ENCODE measurements at places on chromosomes 4 and X. TPM values are rescaled to one million over a fixed set of nuclear protein-coding genes. Genes with fewer than 3 reads are reported as not detected.

The HOPX gene
- 46.2 TPM for polyA plus RNA-seq

- peak; percentile 37 for DNase-seq
Measured at GRCh38 chr4:2135083-2135482, 76.0 kb downstream of the NAT8L start.

- no peak for DNase-seq
Measured at GRCh38 chr4:30840571-30840970, 120.4 kb downstream of the PCDH7 start.

The DOCK11 gene
- 20.3 TPM for polyA plus RNA-seq

GRCh38 chr4:1249731-1250526, 999 bp upstream of the CTBP1 start:
- no peak for DNase-seq

DNA sequence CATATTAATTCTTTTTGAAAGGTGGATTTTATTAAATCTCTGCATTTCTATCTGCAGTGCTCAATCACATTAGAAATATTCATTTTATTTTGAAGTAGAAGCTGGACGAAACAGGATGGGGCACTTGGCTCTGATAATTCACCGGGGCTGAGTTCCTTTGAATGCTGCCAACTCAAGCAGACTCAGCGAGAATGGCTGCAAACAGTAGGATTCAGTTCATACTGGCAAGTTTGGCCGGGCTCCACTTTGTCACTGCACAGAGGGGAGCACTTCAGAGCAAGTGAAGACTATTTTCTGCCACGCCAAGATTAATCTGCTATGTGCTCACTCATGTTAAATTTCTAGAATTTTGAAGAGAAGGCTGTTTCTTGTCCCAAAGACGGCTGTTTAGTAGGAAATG, 30.7 kb upstream of the KLHL8 start:
- DNase-seq, result peak; percentile 21

GRCh38 chr4:23934915-23935314, 45.1 kb upstream of the PPARGC1A start:
- DNase-seq, result no peak

DNA sequence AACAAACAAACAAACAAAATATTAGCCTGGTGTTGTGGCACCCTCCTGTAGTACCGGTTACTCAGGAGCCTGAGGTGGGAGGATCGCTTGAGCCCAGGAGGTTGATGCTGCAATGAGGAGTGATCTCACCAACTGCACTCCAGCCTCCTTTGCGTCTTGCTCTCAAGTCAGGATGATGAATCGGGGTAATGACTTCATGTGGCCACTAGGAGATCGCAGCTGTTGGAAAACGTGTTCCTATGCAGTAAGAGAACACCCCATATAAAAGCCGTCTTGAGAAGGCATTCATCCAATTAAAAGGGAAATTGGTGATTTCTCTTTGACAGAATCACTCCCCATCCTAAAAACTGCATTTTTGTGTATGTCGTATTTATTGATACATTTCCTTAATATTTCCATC, 6.9 kb downstream of the CCNB3 start:
- no peak for DNase-seq

The FAT4 gene
- polyA plus RNA-seq, result 64.4 TPM

The PRR32 gene
- 0.35 TPM for polyA plus RNA-seq

DNA sequence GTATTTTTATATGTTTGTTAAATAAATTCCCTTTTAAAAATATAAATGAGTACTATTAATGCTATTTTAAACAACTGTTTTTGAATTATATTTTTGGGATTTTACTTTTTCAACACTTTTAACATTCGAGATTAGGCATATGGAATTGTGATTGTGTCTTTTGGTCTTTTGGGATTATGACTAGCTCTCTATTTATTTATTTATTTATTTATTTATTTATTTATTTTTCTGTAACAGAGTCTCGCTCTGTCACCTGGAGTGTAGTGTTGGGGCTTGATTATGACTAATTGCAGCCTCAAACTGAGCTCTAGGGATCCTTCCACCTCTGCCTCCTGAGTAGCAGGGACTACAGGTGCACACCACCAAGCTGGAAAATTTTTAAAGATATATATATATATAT, 1101.6 kb downstream of the FAM133A start:
- DNase-seq, result no peak

- no peak for DNase-seq
Measured at GRCh38 chr4:8117278-8117682, 41.3 kb downstream of the ABLIM2 start.

- DNase-seq, result no peak
Measured at GRCh38 chr4:102772738-102773340, 12.1 kb upstream of the MANBA start.

The KCNIP4 gene
- 2.2 TPM for polyA plus RNA-seq

GRCh38 chr4:145881989-145882388, 56.6 kb downstream of the ZNF827 start:
- DNase-seq, result no peak

The DGKK gene
- 0.03 TPM for polyA plus RNA-seq

DNA sequence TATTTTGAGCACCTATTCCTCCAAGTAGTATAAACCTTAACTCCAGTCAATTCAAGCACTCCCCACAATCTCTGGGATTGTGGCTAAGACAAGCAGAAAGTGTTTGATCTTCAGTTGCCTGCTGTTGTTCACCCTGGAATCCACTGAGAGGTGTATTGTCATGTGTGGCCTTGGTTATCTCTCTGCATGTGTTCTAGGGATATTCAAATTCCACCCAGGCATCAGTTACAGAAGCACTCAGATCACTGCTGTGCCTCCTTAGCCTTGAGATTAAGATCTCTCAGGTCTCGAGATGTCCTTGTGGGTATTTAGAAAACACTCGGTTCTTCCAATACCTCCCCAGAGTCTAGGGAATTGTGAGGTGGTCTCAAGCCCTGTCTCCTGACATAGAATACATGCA, 213.3 kb downstream of the SMARCA1 start:
- no peak for DNase-seq

The C4orf33 gene
- 19.6 TPM for polyA plus RNA-seq

- no peak for DNase-seq
Measured at GRCh38 chr4:132737344-132737743, 411.8 kb upstream of the PCDH10 start.

DNA sequence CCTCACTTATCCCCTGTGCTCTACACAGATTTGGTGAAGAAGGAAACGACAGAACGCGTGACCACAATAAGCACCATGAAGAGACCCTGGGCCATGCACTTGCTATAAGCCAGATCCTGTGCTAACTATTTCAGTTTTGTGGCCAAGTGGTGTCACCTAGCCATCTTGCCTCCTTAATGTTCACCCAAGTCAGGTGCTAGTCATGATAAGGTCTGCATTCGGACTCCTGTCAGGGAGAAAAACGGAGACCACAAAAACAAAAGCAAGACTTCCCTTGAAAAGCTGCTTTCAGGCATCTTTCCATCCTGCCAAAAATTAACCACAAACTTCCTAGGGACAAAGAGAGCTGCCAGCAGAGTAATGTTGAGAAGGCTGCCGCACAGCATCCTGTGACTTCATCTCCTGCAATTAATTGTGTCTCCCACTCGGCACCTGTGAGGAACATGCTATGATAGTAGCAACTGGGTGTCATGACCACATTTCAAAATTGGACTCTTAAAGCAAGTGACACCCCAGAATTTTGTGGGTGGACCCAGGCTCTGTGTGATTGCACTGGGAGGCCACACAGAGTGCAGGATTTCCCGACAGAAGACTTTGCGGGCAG, 8.8 kb upstream of the IDS start:
- no peak for DNase-seq

The IGSF1 gene
- polyA plus RNA-seq, result 14.9 TPM

DNA sequence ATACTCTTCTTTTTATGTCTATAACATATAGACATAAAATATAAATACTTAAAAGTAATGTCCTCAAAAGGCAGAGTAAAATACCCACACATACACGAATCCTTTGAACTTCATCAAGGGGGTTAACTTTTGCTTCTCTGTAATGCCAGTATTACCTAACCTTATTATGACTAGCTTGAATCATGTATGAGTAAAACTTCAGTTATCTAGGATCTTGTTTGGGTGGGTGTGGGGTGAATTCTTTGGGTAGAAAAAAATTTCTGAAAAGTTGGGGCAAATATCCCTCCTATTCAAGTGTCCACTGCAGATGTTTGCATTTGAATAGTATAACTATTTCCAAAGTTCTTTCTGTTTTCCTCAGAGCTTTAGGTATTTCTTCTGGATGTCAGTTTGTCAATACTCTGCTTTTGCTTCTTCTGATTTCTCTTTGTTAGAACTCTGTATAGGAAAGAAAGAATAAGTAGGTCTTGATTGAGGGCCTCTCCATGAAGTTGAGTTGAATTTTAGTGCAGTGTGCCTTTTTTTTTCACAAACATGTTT, 173.8 kb downstream of the ADGRL3 start:
- no peak for DNase-seq

GRCh38 chr4:184288451-184289178, 70.9 kb upstream of the ENPP6 start:
- no peak for DNase-seq

GRCh38 chr4:54840992-54841768, 183.4 kb downstream of the KIT start:
- no peak for DNase-seq

The FGF16 gene
- 0.72 TPM for polyA plus RNA-seq

The ASB9 gene
- polyA plus RNA-seq, result 11.3 TPM

DNA sequence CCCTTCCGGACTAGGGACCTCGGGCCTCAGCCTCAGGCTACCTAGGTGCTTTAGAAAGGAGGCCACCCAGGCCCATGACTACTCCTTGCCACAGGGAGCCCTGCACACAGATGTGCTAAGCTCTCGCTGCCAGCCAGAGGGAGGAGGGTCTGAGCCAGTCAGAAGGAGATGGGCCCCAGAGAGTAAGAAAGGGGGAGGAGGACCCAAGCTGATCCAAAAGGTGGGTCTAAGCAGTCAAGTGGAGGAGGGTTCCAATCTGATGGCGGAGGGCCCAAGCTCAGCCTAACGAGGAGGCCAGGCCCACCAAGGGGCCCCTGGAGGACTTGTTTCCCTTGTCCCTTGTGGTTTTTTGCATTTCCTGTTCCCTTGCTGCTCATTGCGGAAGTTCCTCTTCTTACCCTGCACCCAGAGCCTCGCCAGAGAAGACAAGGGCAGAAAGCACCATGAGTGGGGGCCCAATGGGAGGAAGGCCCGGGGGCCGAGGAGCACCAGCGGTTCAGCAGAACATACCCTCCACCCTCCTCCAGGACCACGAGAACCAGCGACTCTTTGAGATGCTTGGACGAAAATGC, at the start of gene WAS:
TSS of gene WAS (plus strand) at position 389 of the 572 bp plus-strand sequence. CDS start at position 444, 55 bp downstream.
- no peak for DNase-seq

The MAPK10 gene
- 32.6 TPM for polyA plus RNA-seq

The BBS12 gene
- polyA plus RNA-seq, result 6.7 TPM

DNA sequence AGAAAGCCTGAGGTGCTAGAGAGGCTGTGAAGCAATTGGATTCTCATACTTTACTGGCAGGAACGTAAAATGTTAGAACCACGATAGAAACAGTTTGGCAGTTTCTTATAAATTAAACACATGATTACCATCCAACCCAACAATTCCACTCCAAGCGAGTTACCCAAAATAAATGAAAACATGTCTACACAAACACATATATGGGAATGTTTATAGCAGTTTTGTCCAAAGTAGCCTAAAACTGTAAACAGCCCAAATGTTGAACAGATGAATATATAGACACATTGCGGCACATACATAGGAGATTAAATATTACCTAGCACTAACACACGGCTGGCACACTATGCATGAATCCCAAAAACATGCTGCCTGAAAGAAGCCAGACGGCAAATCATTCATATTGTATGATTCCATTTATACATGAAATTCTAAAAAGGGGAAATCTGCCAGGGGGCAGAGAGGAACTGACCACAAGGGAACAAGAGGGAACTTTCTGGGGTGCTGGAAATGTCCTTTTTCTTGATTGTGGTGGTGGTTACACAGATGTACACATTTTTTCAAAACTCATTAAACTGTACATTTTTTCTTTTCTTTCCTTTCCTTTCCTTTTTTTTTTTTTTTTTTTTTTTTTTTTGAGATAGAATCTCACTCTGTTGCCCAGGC, 50.4 kb upstream of the SLC25A4 start:
- no peak for DNase-seq

Measured in right lung (tissue), 10 donors.